ENCODE measurements at places on chromosomes 16 and 17.
A peak's percentile ranks its signal among the peaks of the same experiment; 100 is the strongest.

DNA sequence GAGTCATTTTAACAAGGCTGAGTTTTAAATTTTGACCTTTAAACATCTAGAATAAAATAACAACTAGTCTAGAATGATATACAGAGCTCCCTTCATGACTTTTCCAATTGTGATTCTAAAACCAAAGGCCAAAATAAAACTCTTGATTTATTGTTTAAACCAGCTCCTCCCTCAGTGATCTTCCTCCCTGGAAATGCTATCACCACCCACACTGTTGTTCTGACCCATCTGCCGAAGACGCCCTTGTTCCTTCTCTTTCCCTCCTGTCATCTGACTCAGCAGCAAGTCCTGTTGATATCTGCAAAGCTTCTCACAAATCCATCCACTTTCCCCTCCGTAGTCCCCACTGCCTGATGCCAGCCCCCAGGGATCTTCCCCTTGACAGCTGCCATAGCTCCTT, 231.6 kb upstream of the DYNLRB2 start:
- no peak for DNase-seq

DNA sequence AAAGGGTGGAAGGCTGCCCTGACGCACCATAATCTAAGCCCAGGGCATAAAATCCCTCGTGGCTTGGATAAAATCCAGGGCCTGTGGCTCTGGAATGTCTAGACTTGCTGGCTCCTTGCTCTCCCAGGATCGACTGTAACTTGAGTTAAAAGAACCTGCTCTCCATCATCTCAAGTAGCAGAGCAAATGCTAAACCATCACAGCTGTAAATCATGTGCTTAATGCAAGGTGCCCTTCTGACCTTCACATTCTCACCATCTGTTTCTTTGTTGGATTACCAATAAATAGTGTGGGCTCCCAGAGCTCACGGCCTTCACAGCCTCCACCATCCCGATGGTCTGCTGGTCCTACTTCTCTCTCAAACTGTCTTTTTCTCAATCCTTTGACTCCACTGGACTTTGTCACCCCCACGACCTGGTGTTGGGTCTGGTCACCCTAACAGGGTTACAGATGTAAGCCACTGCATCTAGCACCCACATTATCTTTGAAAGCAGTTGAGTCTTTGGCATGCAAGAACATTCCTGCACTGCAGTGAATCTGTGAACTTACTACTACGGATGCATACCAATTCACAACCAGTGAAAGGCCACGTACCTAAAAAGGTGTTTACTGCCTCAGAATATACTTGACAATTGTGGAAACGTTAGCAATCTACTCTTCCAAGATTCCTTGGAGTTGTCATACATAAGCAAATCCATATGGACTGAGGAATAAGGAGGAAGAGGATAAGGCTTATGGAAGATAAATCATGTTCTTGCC, 15.3 kb downstream of the RSL1D1 start:
- peak; percentile 25 for DNase-seq

GRCh38 chr17:49515196-49515770, 20.2 kb downstream of the NGFR start:
- peak; percentile 84 for DNase-seq

DNA sequence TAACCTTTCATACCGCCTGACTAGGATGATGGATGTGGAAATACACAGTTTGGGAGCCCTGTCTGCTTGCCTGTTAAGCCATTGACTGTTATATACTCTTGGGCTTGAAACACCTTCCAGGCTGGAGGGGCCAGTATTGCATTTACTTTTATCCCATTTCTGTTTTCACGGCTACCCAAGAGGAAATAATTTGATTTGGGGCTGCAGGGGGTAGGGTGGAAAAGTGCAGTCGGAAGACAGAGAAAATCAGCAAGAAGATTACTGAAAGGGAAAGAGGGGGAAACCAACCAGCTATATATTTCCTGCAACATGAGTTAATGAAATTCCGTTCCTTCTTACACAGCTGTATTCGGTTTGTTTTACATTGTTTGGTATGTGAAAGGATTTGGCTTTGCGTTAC, 202.5 kb downstream of the CDH13 start:
- no peak for DNase-seq

GRCh38 chr17:67478401-67479041, 101.4 kb downstream of the PITPNC1 start:
- no peak for DNase-seq

DNA sequence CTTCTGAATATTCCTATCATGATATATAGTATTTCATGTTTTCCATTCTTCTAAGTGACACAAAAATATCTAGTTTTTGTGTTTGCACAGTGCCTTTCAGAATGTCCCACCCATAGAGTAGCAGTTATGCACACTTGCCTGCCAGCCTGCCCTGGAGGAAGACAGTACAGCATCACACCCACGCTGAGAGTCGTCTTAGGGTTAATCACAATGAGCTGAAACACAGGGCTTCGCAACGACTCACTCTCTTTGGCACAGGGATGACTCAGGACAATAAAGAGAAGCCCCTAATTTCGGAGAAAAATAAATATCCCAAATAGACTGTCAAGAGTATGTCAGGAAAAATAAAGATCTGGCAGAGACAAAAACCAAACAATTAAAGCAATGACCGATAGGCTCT, 11.6 kb upstream of the NDUFAB1 start:
- peak; percentile 15 for DNase-seq

DNA sequence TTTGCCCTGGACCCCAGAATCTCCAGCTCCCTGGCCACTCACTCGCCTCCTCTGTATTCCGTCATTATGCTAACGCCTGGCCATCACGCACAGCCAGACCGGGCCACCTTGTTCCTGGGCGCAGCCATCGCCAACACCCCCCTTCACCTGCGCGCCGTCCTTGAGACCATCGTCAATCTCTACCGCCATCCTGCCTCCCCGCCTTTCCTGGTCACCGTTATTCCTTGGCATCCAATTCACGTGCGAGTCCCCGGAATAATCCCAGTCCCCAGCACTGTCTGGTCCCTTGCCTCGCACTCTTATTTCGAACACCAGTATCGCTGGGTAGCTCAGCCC, 541 bp downstream of the VKORC1 start:
- peak; percentile 47 for DNase-seq
